ENCODE measurements at places on chromosomes 16 and 17.

- peak; percentile 83 for DNase-seq
These were observed 10.1 kb downstream of the P3H4 start for GRCh38 chr17:41801374-41802271.

- DNase-seq, result no peak
These were observed 22.5 kb downstream of the BANP start for GRCh38 chr16:87973717-87974116.

DNA sequence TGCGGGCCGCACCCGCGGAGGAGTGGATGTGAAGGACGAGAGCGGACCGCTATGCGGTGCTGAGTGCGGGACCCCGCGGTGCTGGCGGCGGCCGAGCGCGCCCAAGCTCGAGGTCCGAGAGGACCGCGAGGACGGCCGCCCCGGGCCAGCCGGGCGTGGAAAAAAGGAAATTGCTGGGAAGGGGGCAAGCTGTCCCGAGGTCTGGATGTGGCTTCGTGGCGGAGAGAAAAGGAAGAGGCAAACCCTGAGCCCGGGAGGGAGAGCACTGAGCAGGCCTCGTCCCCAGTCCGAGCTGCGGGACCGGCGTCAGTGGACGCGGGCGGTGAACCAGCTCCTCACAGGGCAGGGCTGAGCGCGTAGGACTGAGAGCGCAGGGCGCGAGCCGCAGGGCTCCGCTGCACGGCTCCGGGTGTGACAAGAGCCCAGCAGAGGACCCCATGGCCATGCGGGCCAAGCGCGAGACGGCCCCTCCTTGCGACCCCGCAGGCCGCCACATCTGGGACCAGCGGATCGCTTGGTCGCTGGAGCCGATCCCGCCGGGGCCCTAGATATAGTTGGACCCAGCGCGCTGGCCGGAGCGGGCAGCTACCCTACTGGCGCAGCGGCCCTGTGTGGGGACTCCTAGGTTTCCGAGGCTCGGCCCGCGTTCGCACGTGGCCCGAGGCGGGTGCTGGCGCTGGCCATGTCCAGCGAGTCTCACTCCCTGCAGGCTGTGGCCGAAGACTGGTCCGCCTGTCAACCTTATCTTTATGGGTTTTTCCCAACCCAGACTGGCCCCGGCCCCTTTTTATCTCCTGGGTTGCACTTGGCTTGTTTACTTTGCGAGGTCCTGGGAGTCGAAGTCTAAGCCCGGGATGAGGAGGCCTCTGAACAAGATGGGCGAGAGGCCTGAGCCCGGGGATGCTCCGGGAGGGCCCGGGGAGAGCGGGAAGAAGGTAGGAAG is 2.4 kb downstream of the TBX4 start:
- no peak for DNase-seq

GRCh38 chr16:31200821-31201568 is 1.6 kb downstream of the PYCARD start:
- peak; percentile 66 for DNase-seq

- peak; percentile 60 for DNase-seq
These were observed 37.7 kb upstream of the TOB1 start for GRCh38 chr17:50903604-50904517.

DNA sequence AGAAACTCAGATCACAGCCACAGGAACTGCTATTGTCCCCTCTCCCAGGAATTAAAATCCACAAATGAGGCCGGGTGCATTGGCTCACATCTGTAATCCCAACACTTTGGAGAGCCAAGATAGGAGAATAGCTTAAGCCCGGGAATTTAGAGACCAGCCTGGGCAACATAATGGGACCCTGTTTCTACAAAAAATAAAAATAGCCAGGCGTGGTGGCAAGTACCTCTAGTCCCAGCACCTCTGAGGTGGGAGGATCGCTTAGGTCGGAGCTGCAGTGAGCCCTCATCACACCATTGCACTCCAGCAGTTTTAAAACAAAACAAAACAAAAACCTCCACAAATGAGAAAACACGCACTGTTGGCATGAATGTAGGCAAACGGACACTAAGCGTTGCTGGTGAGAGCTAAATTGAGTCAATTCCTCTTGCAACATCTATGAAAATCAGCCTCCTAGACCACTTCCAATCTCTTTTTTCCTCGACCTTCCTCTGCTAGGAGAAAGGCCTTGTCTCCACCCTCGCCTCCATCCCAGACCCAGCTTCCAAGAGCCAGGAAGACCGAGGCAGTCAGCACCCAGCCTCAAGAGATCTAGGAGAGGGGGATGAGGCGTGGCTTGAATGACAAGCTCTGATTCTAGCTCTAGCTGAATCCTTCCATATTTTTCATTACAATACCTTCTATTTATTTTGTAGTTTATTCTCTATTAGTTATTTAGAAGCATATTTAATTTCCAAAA is 14.8 kb downstream of the TLE7 start:
- no peak for DNase-seq

- peak; percentile 56 for DNase-seq
These were observed 46.1 kb upstream of the BPTF start for GRCh38 chr17:67779098-67779672.

- DNase-seq, result no peak
These were observed 319.1 kb downstream of the TOX3 start for GRCh38 chr16:52227851-52228250.

- peak; percentile 34 for DNase-seq
These were observed 6.3 kb upstream of the ABCC1 start for GRCh38 chr16:15942931-15943690.

- no peak for DNase-seq
These were observed 20.1 kb downstream of the CCDC102A start for GRCh38 chr16:57516176-57516725.

GRCh38 chr17:79927136-79927661 is 88.0 kb upstream of the CBX4 start:
- no peak for DNase-seq

GRCh38 chr17:82559566-82560251 is 40.2 kb downstream of the FOXK2 start:
- no peak for DNase-seq

Measured in suppressor macrophage treated with lipopolysaccharide for 1 hour (primary cell).